ENCODE measurements at places on chromosomes 1 and 21.

DNA sequence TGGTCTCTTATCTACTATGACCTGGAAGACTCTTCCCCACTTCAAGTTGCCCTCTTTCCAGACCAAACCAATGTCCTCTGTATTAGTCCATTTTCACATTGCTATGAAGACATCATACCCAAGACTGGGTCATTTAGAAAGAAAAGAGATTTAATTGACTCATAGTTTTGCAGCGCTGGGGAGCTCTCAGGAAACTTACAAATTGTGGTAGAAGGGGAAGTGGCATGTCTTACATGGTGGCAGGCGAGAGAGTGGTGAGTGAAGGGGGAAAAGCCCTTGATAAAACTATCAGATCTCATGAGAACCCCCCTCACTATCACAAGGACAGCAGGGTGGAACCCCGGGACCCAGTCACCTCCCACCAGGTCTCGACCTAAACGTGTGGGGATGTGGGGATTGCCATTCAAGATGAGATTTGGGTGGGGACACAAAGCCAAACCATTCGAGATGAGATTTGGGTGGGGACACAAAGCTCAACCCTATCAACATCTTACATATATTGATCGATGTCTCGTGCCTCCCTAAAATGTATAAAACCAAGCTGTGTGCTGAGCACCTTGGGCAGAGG lies 14.2 kb upstream of the AGPAT3 start:
- no peak for DNase-seq

- no peak for DNase-seq
Measured at GRCh38 chr1:226706684-226707083, 32.4 kb downstream of the ITPKB start.

GRCh38 chr1:53498555-53499131 lies 39.4 kb downstream of the DMRTB1 start:
- peak; percentile 28 for DNase-seq

DNA sequence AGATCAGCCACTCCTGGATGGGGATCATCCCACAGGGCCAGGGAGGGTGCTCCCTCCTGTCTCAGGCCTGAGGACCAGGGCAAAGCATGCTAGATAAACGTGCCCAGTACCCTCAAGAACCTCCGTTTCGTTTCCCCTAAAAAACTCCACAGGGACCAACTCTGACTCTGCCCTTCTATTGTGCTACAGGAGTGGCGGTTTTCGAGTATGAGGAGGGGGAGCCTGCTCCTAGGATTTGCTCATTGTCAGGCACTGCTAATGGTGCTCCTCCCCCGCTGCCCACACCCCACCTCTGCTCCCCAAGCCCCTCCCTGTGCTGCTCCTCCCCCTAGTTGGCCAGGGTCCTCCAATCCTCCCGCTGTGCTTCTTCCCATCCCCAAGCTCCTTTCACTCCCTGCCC lies 32.0 kb downstream of the PGBD5 start:
- no peak for DNase-seq

DNA sequence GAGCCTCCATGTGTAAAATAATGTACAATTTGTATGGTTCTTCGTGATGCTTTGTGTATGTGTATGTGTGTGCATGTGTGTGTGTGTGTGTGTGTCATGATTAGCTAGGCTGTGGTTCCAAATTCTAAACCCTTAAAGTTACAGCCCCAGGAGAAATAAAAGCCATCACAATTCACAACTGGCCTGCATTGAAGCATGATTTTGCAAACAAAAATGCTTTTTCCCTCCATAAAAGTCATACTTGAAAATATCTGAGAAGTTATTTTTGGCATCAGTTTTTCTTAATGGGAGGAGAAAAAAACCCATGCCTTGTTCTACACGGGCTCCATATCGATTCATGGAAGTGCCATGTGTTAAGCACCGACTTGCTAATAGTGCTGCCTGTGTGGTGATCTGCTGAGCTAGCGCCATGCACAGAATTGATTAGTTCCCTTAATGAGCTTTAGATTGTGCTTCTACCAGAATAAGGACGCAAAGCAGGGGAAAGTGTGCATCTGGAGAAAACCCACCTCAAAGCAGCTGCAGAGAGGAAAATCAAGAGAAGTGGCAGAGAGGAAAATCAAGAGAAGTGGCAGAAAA lies 207.3 kb downstream of the DSCAM start:
- DNase-seq: no peak

DNA sequence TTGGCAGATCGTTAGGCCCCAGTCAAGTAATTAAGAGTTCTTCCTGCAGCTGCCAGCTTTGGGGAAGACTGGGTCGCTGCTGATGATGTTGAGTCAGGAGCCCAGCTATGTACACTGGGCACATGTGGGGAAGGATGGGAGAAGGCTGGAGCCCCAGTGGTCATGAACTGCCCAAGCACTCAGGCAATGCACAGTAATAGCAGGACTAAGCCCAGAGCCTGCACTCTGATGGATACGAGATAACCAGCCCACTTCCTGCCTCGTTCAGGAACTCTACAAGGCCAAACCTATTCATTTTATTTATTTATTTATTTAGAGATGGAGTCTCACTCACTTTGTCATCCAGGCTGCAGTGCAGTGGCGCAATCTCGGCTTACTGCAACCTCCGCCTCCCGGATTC lies 81.1 kb upstream of the BTG3 start:
- no peak for DNase-seq

- no peak for DNase-seq
Measured at GRCh38 chr1:234397732-234398131, 24.5 kb downstream of the COA6 start.

DNA sequence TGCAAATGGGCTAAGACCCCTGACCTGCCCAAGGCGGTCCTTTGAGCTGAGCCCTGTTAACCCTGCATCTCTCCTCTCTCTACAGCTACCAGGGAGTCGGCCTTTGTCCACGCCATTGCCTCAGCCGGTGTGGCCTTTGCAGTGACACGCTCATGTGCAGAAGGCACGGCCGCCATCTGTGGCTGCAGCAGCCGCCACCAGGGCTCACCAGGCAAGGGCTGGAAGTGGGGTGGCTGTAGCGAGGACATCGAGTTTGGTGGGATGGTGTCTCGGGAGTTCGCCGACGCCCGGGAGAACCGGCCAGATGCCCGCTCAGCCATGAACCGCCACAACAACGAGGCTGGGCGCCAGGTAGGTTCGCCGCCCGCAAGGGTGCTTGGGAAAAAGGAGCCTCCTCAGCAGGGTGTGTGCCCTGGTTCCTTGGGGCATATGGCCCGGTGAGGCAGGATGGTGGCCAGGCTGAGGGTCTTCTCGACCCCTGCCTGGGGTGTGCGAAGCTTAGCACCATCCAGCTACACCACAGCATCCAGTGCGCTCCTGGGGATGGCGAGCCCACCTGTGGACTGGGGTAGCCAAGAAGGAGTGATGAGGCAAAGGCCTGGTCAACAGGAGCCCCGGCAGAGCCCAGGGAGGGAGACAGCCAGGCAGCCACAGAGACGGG lies 31.8 kb upstream of the ARF1 start:
- no peak for DNase-seq

DNA sequence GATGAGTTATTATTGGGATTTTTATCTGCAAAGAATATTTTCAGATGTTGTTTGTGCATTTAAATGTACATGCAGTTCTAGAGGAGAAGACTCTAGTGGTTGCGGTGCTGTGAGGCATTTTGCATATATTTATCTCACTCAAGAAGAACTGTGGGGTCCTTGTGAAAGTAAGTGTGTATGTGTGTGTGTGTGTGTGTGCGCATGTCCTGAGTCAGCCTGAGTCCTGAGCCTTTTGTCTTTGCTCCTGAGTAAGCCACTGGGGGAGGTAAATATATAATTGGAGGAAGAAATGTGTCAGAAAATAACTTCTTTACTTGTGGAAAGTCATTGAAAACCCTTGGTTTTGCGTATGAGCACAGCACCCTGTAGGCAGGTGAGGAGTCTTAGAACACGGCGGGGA lies 55.6 kb upstream of the CD34 start:
- DNase-seq: no peak

DNA sequence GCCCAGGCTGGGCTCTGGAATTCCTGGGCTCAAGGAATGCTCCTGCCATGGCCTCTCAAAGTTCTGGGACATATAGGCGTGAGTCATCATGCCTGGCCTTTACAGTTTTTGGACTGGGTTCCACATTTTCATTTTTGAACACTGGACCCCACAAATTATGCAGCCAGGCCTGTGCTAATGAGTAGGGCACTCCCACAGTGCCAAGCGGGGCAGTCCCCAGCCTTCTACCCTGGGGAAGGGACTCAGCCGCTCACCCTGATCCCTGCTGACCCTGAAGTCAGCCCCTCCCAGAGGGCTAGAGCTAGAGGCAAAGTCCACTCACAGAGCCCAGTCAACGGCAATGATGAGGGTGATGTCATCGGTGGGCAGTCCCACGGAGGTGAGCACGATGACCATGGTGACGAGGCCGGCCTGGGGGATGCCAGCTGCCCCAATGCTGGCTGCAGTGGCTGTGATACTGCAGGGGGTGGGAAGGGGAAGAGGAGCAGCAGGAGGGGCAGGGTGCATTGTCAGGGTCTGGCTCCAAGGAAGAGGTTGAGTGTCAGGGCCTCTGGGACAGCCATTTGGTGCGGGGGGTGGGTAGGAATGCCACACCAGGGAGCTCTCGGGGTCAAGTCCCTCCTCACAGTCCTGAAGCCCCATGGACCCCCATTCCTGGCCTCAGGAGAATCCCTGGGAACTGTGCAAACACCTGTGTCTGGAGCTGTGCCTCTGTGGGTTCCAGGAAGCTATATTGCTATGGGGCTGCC lies 27.6 kb downstream of the PODN start:
- DNase-seq: no peak

- no peak for DNase-seq
Measured at GRCh38 chr1:167749741-167750140, 28.0 kb downstream of the MPZL1 start.

DNA sequence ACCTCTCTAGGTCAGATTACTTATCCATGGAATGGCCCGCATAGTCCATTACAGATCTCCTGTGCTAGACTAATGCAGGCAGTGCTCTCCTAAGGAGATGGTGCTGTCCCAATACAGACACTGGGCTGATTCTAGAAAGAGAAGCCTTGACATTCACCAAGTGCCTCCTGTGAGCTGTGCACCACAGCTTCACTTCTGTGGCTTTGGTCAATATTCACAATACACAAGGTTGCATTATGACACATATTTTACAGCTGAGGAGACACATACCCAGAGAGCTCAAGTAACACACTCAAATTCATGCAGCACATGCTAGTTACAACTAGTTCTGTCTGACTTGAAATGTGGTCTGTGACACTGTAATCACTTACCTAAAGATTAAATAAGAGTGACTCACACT lies 59.4 kb upstream of the LRRC8B start:
- peak; percentile 45 for DNase-seq
